ENCODE measurements at places on chromosomes 3 and 15.

- DNase-seq = no peak
Observed at GRCh38 chr3:151925876-151926275, 52.4 kb downstream of the SUCNR1 start.

GRCh38 chr3:161821591-161821990 lies 325.0 kb downstream of the OTOL1 start:
- DNase-seq = no peak

DNA sequence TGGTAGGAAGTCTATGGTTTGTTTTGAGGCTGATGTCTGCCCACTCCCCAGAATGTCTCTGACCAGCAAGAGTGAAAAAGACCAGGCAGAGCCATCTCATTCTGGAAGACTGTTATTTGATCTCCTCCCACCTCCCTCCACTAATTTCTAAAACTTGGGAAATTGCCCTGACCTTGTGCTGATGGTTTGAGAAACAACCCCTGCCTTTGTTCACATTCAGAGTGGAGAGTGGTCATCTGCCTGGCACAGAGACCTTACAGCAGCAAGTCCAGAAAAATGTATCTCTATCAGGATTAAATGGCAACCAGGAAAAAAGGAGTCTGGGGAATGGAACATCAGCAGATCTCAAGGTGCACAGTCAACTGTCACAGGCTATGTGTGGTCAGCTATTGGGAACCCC lies 25.7 kb downstream of the SPATA12 start:
- DNase-seq = no peak

DNA sequence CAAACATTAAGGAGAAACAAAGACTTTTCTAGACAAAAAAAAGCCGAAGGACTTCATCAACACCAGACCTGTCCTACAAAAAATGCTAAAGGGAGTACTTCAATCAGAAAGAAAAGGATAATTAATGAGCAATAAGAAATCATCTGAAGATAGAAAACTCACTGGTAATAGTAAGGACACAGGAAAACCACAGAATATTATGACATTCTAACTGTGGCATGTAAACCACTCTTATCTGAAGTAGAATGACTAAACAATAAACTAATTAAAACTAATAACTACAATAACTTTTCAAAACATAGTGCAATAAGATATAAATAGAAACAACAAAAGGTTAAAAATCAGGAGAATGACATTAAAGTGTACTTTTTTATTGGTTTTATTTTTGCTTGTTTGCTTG lies 584.5 kb upstream of the CCDC54 start:
- no peak for DNase-seq

DNA sequence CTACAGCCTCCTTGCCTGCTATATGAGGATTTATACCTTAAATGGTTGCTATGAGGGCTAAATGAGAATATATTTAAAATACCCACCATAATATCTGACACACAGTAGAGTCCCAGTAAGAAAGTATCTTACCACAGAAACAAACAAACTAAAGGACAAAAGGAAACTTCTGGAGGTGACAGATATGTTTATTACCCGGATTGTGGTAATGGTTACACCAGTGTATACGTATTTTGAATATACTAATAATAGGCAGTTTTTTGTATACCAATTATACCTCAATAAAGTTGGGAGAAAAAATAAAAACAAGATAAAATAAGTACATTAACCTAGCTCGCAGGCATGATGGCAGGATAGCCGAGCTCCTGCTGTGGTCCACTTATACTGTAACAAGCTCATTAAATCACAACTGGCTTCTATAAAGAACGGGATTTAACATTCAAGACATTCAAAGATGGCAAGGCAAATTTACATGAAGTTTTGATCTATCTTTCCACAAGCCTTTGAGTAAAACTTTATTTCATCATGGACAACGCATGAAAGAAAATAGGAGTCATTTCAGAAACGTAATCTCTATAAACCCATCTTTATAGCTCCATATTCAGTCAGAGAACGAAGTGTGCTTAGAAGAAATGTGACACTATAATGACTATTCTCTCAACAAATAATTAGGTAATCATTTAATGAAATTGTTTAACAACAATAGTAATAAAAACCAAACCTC lies 1.5 kb downstream of the RPN1 start:
- no peak for DNase-seq
